MG63 (cell line): ENCODE measurements at places on chromosomes 2 and 18. TPM values are rescaled to one million over a fixed set of nuclear protein-coding genes. Genes with fewer than 3 reads are reported as not detected.
A peak's percentile ranks its signal among the peaks of the same experiment; 100 is the strongest.

Gene SLC23A3
- total RNA-seq = not detected in 2 replicates

Gene DUSP19
- 0.69 and 0.86 TPM in 2 replicates for total RNA-seq

Gene ST3GAL5
- 2.1 and 10.0 TPM in 2 replicates for total RNA-seq

Gene RIF1
- total RNA-seq = 25.4 and 32.4 TPM in 2 replicates

Gene KLHL14
- not detected in 2 replicates for total RNA-seq

Gene C2orf80
- not detected in 2 replicates for total RNA-seq

Gene CRYGC
- not detected in 2 replicates for total RNA-seq

- peak; percentile 15 for DNase-seq
Measured at GRCh38 chr18:24212939-24213338, 74.1 kb downstream of the CABYR start.

DNA sequence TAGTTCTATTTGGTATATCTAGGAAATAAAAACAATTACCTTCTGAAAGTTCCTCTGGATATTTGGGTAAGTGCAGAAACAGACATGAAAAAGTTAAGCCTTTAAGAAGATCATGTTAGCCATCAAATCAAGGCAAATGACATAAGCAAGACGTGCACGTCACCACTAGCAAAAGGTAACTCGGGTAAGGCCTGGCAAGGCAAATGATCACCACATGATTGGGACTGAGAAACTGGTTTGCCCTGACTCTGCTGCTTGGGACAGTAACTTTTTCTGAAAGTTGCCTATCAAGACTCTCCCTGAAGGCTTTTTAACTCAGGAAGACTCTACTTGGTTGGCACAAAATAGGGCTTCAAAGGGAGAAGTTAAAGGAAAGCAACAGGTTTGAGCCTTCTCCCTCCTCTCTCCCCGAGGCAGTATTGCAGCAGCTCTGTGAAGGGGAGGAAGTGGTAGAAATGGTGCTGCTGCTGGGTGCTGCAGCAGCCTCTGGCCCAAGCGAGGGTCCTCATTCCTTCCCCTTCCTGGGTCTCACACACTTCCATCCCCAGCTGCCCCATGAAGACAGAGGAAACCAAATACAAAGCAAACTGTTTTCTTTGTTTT, 17.1 kb upstream of the TMEM237 start:
- DNase-seq = no peak

- no peak for DNase-seq
Measured at GRCh38 chr2:191643429-191643828, 34.5 kb upstream of the NABP1 start.

DNA sequence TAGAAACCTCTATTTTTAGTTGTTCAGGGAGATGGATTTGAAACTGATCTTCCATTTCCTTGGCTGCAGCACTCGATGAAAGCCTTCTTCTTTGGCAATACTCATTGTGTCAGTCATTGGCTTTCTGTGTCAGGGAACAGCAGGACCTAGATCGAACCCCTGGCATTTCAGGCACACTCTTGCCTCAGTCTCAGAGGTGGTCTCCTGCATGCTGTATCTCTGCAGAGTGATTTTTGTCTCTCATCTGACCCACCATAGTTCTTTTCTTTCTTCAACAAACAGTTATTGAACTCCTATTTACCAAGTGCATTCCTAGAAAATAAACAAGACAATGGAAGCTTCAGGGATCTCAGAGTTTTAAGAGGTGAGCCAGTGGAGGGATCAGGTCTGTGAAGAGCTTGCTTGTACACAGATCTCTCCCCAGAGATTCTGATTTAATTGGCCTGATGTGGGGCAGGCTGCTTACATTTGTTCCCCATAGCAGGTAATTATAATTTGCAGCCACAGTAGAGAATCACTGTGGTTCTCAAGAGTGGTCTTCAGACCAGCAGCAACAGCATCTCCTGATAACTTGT, 473.1 kb upstream of the TCF4 start:
- no peak for DNase-seq

GRCh38 chr2:172085460-172086159, at the start of gene DLX1:
DLX1 (plus strand) TSS chr2:172085507; CDS start chr2:172085678, 171 bp downstream.
- peak; percentile 66 for DNase-seq

GRCh38 chr2:168475636-168476035, 19.6 kb downstream of the CERS6 start:
- DNase-seq = no peak

DNA sequence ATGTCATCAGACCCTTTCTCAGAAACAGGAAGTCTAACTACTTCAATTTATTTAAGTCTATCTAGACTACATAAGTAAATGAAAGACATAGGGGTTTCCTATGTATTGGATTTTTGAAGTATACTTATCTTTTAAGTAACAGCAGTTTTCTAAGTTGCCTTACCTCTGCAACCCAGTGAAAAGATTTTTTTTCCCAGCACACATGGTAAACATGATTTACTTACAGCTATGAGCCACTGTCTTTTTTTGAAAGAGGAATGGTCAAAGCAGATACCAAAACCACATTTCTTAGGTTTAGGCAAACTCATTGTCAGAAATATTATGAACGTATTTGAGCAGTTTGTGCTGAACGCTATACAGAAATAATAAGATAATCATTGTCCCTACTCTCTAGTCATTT, 78.7 kb upstream of the OTX1 start:
- DNase-seq = no peak

DNA sequence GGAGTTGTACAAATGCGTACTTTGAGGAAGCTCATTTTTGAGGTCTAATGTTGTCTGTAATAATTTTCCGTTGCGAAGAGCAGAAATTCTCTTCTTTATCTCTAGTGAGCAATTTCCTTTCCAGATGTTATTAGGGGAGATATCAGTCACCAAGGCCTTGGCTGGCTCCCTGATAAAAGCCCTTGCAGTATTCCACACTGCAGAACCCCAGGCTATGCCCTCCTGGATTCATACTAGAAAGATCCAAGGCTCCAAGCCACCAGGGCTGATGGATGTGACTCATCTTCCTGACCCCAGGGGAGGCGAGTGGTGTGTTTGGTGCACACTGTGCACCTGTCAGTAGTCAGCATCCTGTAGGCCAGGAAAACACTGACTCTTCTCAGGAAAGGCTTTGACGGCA, 34.7 kb downstream of the INO80C start:
- DNase-seq = peak; percentile 39

DNA sequence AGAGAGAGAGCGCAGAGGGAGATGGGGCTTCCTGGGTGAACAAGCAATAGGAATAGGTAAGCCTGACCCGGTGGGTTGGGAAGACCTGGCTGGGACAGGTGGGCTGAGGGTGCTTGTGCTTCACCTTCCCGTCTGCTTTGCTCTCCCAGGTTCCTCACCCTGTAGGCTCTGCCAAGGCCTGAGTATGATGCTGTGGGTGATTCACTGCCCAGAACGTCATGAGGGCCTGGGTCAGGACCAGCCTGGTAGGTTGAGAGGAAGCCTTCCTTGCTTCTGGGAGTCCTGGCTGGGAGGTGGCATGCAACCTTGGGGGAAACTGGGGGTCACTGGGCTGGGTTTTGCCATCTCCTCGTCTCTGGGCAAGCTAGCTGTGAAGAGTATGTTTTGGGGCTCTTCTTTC, 220.2 kb upstream of the APCDD1 start:
- DNase-seq = peak; percentile 13

GRCh38 chr2:37773371-37774130, 102.1 kb upstream of the CDC42EP3 start:
- DNase-seq = no peak

- no peak for DNase-seq
Measured at GRCh38 chr2:128449226-128450061, 130.8 kb upstream of the HS6ST1 start.

- DNase-seq = peak; percentile 45
Measured at GRCh38 chr2:66717218-66717905, 282.4 kb downstream of the MEIS1 start.

DNA sequence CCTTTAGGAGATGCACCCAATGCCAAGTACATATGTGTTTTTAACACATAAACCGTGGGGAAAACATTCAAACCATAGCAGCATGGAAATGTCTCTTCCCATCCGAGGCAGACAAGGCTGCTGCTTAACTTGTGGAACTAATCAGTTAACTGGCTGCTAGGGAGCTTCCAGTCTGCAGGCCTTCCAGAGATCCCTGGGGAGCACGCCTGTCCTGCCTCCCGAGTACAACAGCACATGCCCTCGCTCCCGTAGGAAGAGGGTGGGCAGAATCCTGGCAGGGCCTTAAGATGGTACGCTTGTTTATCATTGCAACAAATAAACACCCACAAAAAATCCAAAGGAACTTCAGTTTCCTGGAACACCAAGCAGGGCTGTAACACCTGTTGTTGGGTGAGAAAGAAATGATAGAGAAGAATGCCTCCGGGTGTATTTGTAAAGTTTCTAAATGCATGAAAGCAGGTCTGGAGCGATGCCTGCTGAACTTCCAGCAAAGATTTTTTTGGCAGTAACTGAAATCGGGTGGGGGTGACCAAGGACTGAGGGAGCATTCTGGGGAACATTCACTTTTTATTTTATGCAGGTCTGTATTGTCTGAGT, 56.2 kb downstream of the EDAR start:
- no peak for DNase-seq
